GM04503 (cell line): ENCODE measurements at places on chromosomes 6 and 20.

DNA sequence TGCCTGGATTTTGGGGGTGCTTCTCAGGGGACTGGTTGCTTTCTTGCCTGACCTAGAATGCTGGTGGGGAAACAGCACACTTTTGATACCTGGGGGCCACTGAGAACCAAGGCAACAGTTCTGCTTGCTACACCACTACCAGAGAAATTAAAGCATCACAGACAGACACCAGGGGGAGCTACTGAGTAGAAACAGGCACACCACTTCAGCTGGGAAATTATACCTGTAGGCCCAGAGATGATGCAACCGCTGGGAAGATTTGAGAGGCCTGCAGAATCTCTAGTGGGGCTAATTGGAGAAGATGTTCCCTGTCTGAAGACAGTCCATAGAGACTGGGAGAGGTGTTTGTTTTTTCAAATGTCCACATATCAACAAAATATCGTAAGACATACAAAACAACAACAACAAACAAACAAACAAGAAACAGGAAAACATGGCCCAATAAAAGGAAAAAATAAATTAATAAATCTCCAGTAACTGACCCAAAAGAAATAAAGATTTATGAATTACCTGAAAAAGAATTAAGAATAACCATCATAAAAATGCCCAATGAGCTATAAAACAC is 129.4 kb upstream of the RIN2 start:
- DNase-seq = peak; percentile 8

- no peak for DNase-seq
Observed at GRCh38 chr6:4308364-4308763, 173.0 kb upstream of the ECI2 start.

- DNase-seq = no peak
Observed at GRCh38 chr20:54382419-54382818, 93.0 kb upstream of the DOK5 start.

DNA sequence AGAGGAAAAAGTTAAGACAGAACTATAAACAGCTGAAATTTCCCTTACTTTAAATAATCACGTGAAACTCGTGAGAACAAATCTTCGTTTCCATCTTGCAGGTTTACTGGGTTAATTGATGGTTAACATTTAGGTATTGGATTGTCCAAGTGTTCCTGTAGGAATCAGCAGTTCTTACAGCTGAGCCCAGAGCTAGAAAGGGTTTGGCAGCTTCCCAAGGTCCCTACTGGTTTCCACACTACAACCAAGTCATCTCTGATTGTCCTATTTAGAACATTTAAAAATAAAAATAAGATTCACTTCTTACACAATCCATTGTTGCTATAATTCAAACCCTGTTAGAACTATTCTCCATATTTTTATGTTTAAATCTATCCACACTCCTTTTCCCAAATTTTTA is 15.8 kb downstream of the MPC1 start:
- no peak for DNase-seq

DNA sequence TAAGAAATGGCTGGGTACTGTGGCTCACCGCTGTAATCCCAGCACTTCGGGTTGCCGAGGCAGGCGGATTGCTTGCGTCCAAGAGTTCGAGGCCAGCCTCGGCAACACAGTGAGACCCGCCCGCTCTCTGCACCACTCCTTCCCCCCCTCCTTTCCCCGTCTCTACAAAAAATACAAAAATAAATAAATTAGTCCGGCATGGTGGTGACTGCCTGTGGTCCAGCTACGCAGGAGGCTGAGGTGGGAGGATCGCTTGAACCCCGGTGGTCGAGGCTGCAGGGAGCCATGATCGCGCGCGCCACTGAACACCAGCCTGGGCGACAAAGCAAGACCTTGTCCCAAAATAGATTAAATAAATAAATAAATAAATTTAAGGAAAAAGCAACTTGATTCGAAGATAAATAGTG is 448 bp upstream of the RNF114 start:
- DNase-seq = no peak

- DNase-seq = peak; percentile 24
Observed at GRCh38 chr6:722077-722524, 29.2 kb upstream of the EXOC2 start.

DNA sequence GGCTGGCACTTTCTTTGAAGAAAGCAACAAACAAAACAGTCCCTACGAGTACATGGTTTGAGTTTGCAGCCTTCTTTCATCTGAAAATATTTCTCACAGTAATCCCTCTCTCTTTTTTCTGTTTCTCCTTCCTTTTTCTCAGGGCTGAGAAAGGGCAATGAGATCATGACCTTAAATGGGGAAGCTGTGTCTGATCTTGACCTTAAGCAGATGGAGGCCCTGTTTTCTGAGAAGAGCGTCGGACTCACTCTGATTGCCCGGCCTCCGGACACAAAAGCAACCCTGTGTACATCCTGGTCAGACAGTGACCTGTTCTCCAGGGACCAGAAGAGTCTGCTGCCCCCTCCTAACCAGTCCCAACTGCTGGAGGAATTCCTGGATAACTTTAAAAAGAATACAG is 80.7 kb upstream of the CLDN20 start:
- no peak for DNase-seq

DNA sequence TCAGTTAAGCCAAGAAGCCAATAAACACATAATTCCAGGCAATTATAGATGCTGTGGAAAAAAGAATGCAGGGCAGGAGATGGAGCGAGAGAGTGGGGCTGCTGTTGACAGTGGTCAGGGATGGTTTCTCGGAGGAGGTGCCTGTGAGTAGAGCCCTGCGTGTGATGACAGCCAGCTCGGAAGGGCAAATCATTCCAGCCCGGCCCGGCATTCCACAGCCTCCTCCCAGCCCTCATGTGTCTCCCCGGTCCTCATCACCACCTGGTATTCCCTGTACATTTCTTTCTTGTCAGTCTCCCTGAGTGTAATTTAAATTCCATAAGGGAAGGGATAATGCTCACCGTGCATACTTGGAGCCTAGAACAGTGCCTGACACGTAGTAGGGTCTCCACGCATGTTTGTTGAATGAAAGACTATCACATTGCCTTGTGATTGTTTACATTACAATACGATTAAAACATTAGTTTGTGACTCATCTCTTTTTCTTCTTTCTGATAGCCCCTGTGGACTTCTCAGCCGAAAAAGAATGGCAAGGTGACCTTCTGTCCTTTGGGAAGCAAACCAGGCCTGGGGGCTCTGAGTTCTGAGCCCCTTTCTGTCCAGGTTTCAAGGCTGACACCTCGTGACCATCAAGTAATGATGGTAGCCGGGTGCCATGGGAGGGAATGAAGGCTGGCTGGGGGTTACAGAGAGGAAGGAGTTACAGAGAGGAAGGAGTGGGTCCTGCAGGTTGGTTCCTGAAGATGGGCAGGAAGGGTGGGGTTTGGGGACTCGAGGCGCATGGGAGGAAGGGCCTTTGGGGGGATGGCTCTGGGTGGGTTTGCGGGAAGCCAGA is 379.5 kb upstream of the SULF2 start:
- DNase-seq = no peak

DNA sequence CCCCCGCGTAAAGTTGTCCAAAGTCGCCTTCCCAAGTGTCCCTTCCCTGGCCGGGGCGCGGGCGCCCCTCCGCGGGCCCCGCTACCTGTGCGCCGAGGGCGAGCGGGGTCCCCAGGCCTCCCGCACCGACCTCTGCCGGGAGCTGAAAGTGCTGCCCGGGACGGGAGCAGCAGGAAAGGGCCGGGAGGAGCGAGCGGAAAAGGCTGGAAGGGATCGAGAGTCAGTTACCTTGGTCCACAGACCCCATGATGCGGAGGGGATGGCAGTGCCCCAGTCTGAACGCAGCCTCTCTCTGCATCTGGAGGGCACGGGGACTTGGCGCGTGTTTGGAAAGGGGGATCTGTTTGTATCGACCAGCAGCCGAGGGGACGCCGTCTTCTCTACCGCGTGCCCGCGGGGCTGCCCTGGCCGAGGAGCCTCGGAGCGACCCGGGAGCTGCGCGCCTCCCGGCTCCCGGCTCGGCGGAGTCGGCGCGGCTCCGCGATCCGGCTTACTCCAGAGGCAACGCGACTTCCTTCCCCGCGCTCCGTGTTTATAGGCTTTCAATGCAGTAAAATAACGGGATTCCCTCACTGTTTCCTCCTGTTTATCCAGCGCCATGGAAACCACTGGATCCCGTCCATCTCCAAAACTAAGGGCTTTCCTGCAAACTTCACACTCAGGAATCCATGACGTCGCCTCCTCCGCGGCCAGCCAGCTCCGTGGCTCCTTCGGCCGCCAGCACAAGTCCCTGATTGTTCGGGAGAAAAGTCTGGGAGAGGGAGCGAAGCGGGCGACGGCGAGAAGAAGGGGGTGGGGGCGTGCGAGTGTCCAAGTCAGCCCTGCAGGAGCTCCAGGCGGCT is 20.0 kb upstream of the NFATC2 start:
- peak; percentile 92 for DNase-seq

DNA sequence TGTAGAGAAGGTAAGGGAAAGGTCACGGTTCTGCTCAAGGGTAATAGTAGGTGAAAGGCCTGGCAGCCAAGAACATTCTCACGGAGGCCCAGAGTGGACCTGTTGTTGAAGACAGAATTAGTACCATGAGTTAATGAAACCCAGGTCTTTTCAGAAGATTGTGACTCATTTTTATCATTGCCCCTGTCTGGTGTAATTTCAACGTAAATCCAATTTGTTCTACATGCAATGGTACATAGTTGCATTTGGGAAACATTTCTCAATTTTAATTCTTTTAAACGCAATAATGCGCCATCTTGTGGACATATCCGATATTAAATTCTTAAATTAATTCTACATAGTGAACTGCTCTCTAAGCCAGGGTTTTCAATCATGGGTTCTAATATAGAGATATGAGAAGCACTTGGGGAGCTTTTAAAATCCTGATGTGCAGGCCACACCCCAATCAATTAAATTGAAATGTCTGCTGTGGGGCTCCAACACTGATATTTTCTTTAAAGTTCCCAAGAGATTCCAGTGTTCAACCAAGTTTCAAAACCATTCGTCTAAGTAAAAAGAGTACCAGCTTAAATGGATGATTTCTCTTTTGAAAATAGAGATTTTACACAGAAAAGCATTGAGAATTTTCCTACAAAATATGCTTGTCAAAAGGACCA is 257.4 kb downstream of the PLCB1 start:
- peak; percentile 15 for DNase-seq

DNA sequence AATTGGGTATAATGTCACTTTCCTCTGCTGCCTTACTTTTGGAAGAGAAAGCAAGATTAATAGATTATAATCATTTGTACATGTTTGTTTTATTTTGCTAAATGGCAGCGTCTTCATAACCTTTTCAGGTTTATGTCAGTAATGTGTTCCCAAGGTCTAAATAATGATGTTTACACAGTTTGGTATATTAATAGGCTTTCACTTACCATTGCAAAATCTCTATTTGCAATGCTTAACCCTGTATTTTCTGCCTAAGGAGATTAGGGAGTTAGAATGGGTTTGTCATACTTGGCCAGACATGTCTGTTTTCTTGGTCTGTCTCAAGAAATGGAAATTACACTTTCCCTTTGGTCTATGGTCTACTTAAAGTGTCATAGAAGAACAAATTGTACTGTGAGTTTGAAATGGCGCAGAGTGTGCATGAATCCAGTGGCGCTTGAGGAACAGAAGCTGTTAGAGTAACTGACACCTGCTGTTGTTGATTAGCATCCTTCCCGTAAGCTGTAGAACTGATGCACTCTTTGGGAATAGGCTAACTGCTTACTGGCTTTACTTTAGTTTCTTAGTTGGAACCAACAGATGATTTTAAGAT is 261.1 kb downstream of the SAMD5 start:
- DNase-seq = no peak

DNA sequence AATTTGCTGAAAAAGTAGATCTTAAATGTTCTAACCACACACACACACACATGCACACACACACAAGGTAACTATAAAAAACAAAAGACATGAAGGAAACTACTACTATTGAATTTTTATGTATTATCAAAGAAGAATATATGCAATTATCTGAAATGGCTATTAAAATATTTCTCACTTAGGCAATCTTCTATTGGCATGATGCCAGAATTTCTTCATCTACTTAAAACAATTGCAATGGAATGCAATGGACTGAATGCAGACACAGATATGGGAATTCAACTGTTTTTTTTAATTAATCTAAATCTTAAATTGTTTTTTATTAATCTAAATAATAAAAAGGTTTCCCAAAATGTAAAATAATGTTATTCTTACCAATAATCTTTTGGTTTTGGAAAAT is 152.6 kb upstream of the SMLR1 start:
- no peak for DNase-seq

- DNase-seq = no peak
Observed at GRCh38 chr20:64067005-64067632, 4.1 kb downstream of the TCEA2 start.

- no peak for DNase-seq
Observed at GRCh38 chr6:95581073-95581472, 3.7 kb downstream of the MANEA start.
